ENCODE measurements at places on chromosomes 6 and 20.

DNA sequence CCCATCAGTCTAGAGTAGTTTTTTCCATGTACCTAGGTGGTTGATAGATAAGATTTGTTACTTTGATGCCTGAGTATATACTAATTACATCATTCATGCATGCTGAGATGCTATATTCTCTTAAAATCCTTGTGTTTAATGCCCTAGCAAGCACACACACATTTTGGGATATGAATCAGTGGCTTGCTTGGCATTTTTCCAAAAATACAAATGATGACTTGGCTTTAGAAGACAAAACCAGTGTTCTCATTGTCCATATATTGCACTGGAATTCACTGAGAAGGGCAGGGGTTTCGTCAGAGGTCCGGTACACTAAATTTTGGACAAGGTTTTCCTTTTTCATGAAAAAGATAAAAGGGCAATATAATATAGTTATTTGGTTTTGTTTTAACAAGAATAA is 24.9 kb downstream of the GTPBP2 start:
- DNase-seq, result no peak

GRCh38 chr20:34558320-34559218 is at the start of gene MAP1LC3A:
Gene MAP1LC3A (plus strand): TSS chr20:34558718. CDS start chr20:34558869, 151 bp downstream.
- DNase-seq, result peak; percentile 8

- DNase-seq, result no peak
Observed at GRCh38 chr6:69427882-69428281, 368.9 kb downstream of the LMBRD1 start.

- DNase-seq, result no peak
Observed at GRCh38 chr6:69487688-69488087, 309.1 kb downstream of the LMBRD1 start.

DNA sequence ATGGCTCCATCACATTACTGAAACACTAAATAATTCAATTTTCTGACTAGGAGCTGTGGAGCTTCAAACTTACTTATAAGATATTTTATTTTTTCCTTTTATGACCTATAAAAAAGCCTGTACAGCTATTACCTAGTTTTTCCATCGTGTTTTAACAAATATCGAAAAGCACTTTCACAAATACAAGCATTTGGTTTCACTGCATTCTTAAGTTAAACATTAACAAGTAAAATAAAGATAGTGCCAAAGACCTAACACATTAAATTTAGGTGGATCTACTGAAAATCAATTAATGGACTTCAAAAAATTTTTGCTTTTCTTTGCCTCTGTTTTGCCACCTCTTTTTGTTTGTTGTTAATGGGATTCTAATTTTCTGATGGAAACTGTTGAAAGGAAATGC is 83.3 kb downstream of the EPM2A start:
- no peak for DNase-seq

DNA sequence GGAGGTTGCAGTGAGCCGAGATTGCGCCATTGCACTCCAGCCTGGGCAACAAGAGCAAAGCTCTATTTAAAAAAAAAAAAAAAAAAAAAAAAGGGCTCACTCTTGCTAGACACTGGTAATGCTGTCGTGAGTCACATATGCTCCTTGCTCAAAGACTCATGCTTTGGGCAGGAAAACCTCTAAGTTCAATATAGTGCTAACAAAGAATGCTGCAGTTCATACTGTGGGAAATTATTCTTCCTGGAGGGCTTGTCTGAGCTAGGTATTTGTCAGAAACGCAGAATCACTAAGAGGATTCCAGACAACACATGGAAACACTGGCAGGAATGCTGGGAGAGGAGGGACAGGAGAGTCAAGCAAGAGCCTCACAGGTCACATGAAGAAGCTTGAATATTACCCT is 2.3 kb upstream of the LYRM2 start:
- DNase-seq, result no peak

- DNase-seq, result no peak
Observed at GRCh38 chr6:73395875-73396274, 1.2 kb downstream of the DDX43 start.

DNA sequence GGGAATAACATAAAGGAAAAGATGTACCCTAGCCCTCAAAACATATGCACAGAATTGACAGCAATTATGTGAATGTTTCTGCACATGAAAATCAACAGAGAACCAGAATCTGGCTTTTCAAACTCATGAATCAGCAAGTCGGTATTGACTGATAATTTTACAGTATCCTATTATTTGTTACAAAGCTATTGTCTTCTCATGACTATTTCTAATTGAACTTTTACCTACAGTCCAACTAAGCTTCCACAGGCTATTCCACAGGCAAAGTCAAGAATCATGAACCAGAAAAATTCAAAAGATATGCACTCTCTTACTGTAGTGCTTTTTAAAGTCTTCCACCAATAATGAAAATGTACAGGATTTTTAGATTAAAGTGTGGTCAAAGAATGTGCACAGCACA is 49.1 kb upstream of the DST start:
- no peak for DNase-seq

DNA sequence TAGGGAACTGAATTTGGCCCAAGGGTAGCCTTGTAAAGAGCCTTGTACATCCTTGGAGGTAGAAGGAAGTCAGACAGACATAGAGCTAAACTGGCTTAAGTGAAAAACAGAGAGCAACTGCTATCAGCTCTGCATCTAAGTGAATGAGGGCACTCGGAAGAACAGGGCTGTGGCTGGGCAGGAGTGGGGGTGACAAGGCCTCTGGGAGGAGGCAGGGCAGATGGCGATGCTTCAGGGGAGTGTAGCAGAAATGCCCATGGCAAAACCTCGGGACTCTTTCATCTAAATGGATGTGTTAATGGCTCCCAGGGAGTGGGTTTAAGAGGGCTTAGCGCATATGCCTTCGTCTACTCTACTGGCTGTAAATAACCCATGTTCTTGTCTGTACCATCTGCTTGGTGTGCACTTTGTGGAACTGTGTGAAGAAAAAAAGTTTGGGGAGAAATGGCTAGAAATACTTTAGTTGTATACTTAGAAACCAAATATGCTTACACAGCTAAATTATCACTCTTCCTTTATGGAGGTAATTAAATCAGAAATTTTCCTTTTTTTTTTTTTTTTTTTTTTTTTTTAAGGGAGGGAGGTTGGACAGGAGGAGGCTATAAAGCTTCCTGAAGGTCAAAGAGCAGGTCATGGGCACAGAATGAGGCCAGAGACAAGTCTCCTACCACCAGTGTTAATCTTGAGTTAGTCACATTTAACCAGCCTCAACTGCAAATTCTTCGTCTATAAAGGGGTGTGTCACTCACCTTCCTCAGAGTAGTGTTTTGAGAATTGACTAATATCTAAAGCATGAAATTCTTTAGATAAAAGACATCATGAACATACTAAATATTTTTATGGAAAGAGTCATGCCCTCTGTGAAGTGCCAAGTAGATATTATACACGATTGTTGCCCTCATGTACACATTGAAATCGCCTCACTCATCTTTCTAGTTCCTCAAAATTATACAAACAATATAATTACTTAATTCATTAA is 60.9 kb downstream of the FYN start:
- no peak for DNase-seq

DNA sequence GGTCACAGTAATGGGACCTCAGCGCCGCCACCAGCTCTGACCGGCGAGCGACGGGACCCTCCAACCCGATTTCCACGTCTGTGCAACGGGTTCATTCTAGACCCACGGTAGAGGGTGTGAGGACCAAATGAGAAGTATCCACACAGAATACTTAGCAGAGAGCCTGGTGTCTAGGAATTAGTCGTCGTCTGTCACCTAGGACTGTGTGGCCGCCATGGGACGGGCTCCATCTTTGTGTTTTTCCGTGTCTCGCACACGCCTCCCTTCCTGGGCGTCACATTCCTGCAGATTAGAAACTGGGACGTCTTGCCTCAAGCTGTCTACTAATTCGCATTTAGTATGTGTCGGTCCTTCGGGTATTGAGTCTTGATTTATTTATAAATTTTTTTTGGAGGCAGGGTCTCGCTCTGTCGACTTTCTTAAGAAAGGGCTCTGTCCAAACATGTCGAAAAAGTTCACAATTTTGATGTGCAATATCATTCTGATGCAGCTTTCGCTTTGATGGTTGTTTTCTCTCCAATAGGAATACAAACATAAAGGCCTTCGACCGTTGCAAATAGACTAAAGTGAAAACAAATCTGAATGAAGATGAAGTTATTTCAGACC is 563 bp downstream of the MGME1 start:
- peak; percentile 38 for DNase-seq

DNA sequence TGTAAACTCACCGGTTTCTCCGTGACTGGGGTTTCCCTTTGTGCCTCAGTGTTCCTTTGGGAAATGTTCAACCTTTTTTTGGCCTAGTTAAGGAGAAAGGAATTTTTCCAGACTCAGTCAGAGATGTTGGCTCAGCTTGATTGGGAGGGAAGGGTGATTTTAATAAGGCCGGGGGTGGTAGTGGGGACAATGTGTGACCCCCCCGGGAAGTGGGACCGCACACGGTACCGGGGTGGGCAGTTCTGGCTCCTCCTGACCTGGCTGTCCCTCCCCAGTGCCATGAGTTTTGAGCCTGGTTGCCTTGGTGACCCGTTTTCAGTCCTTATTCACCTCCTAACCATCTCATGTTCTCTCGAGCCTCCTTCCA is 132.7 kb downstream of the SNX5 start:
- DNase-seq, result no peak

DNA sequence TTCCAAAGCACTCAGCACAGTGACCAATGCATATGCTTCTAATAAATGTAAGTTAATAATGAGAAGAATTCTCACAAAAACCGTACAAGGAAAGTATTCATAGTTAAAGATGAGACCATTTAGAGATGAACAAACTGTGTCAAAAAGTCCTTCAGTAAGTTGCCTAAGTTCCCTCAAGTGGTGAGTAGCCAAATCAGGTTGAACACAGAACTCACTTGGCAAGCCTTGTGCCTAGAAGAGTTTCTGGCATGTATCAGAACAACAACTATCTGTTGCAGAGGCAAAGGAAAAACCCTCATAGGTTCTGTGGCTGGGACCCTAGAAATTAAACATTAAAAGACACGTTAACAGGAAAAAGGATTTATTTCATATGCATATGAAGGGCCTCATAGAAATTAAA is 129.6 kb upstream of the DOK5 start:
- DNase-seq, result no peak

DNA sequence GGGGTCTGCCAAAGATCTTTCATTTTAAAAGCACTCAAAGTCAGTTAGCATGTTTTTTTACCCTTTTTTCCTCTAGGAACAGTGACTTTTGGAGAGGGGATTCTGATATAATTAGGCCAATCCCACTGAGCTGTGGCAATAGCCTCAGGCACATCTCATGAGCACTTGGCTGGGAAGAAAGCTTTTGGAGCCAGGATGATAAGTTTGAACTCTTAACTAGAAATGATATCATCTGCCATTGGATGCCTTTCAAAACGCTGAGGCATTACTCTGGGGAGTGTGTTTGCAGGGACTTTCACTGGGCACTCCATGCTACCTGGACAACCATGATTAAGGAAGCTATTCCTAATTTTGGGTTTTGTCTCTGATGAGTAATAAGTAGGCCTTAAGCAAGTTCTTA is 3.7 kb downstream of the SCGN start:
- DNase-seq, result no peak

DNA sequence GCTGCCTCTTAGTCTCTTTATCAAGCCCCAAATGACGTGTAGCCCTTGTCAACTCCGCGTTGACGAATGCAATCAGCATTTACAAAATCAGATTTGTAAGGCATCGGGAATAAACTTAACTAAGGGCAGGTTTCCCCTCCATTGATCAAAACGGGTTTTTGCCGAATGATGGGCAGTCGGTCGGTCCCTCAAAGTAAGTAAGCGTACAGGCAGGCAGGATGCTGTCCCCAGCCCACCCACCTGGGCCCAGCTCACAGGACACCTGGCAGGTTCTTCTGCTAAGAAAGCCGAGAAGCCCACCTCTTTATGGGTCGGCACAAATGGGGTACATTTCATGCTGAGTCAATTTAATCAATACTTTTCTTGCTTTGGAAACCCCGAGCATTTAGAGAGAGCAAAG is 22.0 kb upstream of the MAFB start:
- DNase-seq, result no peak

DNA sequence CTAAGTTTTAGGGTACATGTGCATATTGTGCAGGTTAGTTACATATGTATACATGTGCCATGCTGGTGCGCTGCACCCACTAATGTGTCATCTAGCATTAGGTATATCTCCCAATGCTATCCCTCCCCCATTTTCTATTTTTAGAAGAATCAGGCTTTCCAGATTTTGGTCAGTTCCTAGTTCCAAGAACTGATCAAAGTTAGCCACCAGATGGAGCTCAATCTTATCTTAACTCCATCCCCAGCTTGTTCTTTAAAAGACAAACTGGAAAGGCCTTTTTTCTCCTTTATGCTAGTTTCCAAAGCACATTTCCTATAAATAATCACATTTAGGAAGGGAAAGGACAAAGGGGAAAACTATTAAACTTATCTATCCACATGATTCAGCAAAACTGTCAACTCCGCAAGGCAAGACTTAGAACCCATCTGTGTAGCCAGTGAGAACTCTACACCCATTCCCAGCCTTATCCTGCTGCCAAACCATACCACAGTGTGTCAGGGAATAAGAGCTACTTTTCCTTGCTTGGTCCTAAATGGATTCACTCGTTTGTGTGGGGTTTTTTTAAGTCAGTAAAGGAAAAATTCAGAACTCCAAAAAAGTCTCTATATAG is 22.8 kb upstream of the KHDC1 start:
- DNase-seq, result no peak

DNA sequence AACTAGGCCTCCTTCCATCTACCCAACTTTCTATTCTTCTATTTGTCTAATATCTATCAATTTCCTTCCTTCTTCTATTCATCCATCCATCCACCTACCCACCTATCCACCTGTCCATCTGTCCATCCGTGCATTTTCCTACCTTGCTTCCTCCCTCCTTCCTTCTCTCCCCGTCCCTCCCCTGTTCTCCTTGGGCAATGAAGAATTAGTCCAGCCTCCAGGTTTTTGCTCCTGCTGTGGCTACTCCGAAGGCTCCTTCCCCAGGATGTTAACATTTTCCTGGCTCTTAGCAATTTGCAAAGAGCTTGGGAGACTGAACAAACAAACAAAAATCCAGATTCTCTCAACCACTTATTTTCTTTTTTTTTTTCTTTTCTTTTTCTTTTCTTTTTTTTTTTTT is 81.6 kb downstream of the KCNB1 start:
- DNase-seq, result no peak

- no peak for DNase-seq
Observed at GRCh38 chr6:166344240-166344639, 1.9 kb upstream of the SFT2D1 start.

GRCh38 chr6:53309059-53309900 is 39.5 kb downstream of the ELOVL5 start:
- no peak for DNase-seq

GRCh38 chr6:110408901-110409300 is 6.5 kb downstream of the DDO start:
- no peak for DNase-seq
